ENCODE measurements at places on chromosomes 1 and 21.
A peak's percentile ranks its signal among the peaks of the same experiment; 100 is the strongest.

GRCh38 chr1:14439015-14439414 is 159.5 kb upstream of the KAZN start:
- no peak for DNase-seq

- no peak for DNase-seq
Measured at GRCh38 chr1:168643152-168643551, 66.7 kb downstream of the XCL1 start.

GRCh38 chr1:244963231-244963826 is 99.0 kb upstream of the HNRNPU start:
- DNase-seq: no peak

- no peak for DNase-seq
Measured at GRCh38 chr1:203473281-203473680, 2.3 kb upstream of the PRELP start.

- DNase-seq: peak; percentile 55
Measured at GRCh38 chr1:2240270-2241156, 12.4 kb downstream of the SKI start.

- no peak for DNase-seq
Measured at GRCh38 chr1:165845992-165846748, 18.8 kb downstream of the UCK2 start.

GRCh38 chr1:8004113-8004802 is 21.9 kb downstream of the ERRFI1 start:
- DNase-seq: peak; percentile 18

GRCh38 chr1:28601696-28602095 is 9.6 kb downstream of the RAB42 start:
- no peak for DNase-seq

GRCh38 chr1:182340233-182341058 is 51.1 kb downstream of the GLUL start:
- no peak for DNase-seq

DNA sequence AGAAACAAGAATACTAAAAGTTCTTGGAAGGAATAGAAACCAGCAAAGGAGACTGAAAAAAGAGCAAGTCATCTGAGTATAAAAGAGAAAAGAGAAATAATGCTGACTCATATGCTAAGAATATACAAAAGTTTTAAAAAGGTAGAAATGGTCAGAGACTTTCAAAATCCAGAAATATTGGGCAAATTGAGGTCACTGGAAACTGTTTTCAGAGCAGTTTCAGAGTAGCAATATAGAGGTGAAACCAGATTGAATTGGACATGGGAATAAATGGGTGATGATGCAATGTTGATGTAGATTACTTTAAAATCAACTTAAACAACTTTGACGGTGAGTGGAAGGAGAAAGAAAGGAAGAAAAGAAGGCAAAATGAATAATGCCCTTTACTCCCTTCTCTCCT is 1.8 kb upstream of the RPS6KC1 start:
- no peak for DNase-seq

GRCh38 chr1:211695135-211695816 is 19.9 kb upstream of the NEK2 start:
- DNase-seq: no peak

DNA sequence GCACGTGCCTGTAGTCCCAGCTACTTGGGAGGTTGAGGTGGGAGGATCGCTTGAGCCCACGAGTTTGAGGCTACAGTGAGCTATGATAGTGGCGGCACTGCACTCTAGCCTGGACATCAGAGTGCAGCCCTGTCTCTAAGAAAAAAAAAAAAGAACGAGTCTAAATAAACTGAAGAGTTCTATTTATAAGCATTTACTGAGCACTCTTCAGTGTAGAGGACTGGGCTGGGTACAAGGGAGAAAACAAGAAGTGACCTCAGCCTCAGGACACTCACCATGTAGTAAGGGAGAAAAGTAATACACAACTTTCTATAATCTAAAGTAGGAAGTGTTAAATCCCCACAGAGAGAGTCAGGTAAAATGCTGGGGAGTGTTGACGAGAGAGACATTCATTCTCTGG is 35.0 kb downstream of the NAV1 start:
- DNase-seq: no peak

DNA sequence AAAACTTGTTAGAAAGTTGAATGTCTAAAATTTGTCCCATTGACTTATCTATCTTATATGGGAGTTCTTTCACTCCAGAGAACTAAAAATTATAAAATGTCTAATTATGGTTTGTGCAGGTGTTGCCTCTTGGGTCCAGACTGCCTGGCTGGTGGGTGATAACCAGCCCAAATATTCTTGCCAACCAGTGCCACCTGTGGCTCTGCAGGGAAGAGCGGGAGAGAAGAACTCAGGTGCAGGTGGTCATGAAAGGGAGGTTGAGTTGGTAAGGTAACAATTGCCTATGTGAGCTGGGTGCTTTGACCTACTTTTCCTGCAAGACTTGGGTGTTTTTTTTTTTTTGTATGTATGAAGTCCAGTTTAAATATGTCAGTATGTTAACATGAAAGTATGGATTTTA is 10.2 kb downstream of the RPS6KC1 start:
- no peak for DNase-seq

GRCh38 chr1:9211291-9211811 is 23.2 kb upstream of the H6PD start:
- DNase-seq: no peak

DNA sequence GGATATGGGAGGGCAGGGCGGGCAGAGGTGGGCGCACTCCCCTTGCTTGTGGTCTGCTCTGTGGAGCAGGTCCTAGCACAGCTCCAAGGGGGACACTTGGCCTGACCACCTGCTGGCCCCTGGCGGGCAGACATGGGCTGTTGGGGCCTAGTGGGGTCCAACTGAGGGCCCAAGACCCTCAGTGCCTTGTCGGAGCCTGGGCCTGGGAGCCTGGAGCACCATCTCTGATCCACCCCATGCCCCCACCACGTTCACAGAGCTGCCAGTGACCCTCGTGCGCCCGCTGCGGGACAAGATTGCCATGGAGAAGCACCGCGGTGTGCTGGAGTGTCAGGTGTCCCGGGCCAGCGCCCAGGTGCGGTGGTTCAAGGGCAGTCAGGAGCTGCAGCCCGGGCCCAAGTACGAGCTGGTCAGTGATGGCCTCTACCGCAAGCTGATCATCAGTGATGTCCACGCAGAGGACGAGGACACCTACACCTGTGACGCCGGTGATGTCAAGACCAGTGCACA is 70.6 kb downstream of the OBSCN start:
- DNase-seq: no peak

DNA sequence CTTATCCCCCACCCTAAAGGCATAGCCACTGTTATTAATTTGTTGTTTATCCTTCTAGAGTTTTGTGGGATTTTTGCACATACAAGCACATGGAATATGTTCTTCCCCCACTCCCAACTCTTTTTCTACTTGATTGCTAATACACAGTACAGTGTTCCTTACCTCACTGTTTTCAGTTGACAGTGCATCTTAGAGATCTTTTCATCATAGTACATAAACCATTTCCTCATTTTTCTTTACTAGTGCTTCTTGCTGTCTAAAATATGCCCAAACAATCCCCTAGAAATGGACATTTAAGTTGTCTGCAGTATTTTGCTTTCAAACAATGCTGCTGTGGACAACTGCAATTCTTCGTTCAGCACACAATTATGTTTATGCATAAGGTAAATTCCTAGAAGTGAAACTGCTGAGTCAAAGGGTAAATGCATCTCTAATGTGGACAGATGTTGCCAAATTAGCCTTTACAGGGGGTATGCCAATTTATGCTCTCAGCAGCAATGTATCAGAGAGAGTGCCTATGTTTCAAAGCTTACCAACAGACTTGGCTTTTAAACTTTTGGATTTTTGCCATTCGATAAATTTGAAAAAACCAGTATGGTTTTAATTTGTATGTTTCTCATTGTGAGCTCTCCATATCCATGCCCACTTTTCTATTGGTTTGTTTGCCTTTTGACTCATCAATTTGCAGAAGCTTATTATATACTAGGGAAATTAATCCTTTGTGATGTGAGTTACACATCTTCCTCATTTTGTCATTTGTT is 132.6 kb downstream of the MRPS6 start:
- no peak for DNase-seq

- no peak for DNase-seq
Measured at GRCh38 chr1:182338806-182339370, 52.7 kb downstream of the GLUL start.

DNA sequence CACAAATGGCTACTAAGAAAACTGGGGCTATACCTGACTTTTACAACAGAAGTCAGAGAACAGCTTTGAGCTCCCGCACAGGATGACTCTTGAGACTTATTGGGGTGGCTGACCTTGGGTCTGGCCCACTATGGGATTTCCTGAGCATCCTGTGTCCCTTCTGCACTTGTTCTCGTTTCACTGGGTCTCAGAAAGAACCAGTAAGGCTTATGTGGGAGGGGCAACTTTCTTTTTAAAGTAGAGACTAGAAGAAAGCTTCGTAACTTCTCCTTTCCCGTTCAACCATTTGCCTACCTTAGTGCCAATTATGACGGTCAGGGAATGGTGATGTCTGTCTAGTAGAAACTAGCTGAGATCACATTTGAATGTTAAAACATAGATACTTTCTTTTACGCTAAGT is 59.5 kb upstream of the C1orf105 start:
- DNase-seq: no peak

- DNase-seq: no peak
Measured at GRCh38 chr1:22705586-22705985, 5.1 kb upstream of the EPHB2 start.

DNA sequence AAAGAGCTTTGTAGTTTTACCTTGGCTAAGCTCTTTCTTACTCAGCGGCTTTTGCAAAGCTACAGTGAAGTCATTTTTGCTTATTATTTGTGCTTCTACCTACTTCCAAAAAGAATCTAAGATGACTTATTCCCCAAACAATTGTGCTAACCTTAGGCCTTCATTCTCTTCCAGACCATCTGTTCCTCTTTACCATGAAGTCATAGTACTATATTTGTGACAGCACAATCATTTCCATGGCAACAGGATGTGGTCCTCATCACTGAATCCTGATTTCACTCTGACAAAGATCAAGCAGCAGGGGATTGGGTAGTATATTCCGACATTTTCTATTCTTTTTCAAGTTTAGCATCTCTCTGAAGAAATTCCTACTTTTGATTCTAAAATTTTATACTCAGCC is 24.8 kb upstream of the NMNAT2 start:
- no peak for DNase-seq

DNA sequence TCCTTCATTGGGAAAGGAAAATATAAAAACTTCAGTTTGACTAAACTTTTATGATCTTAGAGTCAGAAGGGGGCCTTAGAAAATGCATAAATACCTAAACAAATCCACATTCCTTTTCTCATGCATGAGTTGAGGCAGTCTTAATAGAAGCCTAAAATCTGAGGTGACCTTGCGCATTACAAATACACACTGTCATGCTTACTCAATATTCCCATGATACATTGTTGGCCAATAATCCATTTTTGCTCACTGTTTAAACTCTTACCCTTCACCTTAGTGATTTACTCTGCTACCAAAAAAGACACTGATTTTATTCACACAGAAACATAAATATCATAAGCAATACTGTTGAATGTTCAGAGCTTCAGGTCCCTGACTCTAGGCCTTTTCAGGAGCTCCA is 19.1 kb upstream of the TMCO1 start:
- no peak for DNase-seq

- DNase-seq: no peak
Measured at GRCh38 chr1:2159124-2159523, 35.4 kb downstream of the FAAP20 start.

GRCh38 chr1:93668121-93668520 is 13.5 kb downstream of the BCAR3 start:
- no peak for DNase-seq

- DNase-seq: no peak
Measured at GRCh38 chr1:163397451-163398200, 75.9 kb downstream of the NUF2 start.

Measured in nucleus accumbens (tissue), 56 donors.